ENCODE measurements at places on chromosomes 2 and 18.

DNA sequence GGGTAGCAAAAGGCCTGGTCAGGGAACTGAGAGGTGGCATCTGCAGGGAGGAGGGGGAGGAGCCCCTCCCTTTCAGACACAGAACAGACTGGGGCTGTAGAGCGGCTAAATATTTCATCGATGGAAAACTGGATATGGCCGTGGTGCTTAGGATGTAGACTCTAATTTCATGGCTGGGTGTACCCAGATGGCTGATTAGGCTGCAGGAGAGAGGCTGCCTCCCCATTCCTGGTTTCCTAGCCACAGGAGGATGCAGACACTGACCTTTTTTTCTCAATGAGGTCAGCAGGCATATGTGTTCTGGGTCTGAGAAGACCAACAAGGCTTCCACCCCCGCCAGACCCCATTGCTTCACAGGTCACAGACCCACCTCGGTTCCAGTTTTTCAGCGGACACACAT is 79.3 kb upstream of the STPG4 start:
- DNase-seq = no peak

DNA sequence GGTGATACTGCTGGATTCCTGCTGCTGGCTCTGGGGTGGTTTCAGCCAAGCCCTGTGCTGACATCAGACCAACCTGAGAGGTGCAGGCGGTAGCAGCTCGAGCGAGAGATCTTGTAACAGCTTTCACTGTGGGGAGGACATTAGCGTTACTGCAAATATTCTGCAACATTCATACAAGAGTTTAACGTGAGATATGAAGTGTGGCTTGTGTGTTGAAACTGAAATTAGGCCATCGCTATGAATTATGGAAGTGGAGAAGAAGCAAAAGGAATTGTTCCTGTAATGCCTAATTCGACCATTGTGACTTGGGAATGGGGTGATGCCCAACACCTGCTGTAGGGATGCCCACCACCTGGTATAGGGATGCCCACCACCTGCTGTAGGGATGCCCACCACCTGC is 6.5 kb upstream of the MLPH start:
- no peak for DNase-seq

DNA sequence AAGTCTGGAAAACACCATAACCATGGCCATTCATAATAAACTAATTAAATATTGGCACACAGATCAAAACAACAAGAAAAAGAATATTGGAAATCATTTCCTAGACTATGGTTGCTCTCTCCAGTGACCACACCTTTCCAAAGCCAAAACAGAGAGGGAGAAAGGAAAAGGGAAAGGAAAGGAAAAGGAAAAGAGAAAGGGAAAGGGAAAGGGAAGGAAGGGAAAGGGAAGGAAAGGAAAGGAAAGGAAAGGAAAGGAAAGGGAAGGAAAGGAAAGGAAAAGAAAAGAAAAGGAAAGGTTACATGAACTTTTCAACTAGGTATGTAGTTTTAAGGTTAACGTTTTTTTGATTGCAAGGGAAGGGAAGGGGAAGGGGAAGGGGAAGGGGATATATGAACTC is 360.5 kb upstream of the SLC39A10 start:
- no peak for DNase-seq

DNA sequence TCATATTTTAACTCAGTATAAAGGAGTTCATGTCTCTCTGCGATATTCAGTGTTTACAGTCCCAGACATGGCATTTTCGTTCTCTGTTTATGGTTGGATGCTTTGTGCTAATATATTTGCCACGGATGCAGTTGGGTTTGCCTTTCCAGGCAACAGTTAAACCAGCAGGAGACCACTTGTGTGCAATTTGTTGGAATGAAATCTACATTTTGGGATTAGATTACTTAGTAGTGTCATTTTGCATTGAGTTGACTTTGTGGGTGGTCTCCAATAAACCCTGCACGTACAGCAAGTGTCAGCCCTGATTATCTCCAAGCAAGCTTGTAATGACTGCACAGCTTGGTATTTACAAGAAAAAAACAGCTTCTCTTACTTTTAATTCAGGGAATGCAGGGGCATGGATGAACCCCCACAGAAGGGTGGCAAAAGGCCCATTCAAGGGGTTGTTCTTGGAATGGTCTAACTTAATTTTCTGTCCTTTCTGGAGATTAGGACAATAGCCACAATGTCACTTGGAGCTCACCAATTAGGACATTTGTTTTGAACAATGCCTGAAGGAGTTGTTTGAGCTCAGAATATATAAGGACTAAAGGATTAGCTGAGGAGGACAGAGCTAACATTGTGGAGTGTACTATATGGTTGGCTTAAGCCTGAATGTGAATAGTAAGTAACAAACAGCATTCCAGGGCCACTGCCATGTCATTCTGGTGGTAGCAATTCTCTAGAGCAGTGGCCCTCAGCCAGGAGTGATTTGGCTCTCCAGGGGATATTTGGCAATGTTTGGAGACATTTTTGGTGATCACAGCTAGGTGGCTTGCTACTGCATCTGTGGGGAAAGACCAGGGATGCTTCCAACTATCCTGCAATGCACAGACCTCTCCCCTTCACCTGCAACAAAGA is 121.5 kb downstream of the SLC4A3 start:
- no peak for DNase-seq

DNA sequence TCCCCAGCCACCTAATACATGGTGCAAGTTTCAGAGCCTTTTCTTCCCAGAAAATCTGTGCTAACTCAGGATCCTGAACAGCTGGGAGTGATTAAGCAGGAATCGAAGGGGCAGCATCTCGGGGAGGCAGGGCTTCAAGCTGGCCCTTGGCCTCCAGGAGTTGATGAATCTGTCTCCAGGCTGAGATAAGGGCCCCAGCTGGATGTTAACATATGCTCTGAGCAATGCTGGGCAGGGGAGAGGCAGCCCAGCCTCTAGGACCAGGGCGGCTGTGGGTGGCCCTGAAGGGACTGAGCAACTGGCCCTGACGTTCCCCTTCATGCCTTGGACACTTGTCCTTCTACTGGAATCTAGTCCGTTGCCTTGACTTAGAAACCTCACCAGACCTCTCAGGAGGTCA is 84.1 kb upstream of the EPC2 start:
- DNase-seq = no peak

DNA sequence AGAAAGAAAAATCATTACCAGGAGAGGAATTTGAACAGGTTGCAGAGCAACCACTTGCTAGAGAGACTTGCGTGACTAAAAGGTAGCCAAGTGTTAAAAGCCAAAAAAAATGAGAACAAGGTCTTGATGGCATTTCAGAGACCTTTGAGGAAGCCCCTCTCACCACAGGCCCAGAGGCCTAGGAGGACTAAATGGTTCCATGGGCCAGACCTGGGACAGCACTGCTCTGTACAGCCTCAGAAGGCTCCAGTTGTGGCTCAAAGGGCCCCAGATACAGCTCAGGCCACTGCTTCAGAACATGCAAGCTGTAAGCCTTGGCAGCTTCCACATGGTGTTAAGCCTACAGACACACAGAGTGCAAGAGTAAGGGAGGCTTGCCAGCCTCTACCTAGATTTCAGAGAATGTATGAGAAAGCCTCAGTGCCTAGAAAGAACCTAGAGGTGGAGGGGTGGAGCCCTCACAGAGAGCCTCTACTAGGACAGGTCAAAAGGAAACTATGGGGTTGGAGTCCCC is 15.3 kb downstream of the CNDP1 start:
- no peak for DNase-seq

DNA sequence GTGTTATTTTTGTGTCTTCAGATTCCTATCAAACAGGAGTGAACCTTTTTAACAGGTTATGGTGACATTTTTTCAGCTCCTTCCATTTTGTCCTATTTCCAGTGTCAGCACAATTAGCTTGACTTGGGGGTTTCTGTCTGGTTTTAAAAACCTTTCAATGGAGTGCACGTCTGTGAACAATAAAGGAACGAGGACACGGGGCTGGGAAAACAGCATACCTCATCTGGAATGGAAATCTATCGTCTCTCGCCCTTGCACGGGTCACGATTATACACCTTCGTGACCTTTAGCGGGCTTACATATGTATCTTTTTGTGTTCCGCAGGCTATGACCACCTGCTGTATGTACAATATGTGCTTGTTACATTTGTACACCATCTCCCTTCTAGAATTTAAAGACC is 2.3 kb upstream of the ZNF532 start:
- DNase-seq = no peak

GRCh38 chr18:3062798-3063680 is 50.1 kb upstream of the LPIN2 start:
- peak; percentile 28 for DNase-seq

DNA sequence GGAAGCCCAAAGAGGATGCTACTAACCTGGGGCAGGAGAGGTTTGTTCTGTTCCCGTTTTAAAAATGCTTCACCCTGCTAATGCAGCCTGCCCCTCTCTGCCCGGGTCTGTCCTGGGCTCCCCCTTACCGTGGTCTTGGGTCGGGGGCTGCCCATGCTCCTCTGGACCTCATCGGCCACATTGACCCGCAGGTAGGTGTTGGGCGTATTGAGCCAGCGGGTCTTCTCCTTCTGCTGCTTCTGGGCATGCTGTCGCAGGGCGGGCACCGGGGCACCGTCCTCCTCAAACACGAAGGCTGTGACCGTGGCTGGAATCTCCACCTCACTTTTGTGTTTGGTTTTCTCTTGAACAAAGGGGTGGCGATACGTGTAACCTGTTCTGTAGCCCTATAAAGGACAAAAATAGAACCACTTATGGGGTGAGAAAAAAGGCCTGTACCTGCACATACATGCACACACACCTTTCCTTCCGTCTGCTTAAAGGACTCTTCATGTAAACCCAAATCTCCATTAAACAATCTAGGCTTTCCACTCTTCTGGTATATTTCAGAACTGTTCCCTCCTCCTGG is 89.3 kb downstream of the ADD2 start:
- no peak for DNase-seq

DNA sequence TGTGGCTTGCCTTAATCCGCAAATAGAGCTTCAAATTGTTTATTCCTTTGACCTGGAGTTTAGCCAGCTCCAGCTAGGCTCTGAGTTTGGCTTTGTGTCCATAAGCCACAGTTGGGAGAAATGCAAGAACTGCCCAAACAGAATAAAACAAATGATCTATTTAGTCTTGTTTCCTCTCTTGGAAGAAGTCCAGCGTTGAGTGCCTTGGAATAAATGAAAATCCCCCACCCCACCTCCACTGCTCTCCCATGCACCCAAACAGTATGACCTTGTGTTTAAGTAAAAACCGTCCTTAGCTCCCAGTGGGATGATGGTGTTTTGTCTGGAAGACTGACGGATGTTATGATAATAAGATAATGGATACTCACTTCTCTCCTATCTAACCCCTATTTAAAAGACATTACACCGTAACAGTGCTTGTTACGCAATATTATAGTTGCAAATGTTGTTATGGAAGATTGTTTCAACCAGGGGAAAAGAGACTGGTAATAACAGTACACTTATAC is 3.2 kb upstream of the SERPINE2 start:
- DNase-seq = no peak

GRCh38 chr18:11981192-11981542 is at the start of gene IMPA2:
Gene IMPA2 (plus strand): TSS chr18:11981507. CDS start chr18:11981670, 163 bp downstream.
- DNase-seq = no peak

DNA sequence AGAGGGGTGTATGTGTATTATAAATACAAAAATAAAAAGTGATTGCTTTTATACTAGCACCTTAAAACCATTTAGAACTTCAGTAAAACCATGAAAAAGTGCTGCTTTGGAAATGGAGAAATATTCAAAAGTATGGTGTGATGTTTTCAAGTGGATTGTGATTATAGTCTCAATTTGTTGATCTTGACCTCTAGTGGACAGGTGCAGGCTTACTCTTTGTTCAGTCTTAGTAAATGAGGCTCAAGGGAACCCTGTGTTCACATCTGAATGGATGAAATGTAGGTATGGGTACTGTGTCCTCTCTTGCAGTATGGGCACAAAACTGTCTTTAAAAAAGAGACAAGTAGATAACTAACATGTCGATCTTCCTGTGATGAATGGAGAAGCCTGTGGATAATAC is 145.8 kb downstream of the MCFD2 start:
- DNase-seq = no peak

- no peak for DNase-seq
These were observed 21.8 kb downstream of the ATG4B start for GRCh38 chr2:241659150-241659739.

Data from activated naive CD4-positive, alpha-beta T cell (primary cell).